OCI-M1 (cell line): ENCODE measurements at places on chromosomes 2 and 18.
A peak's percentile ranks its signal among the peaks of the same experiment; 100 is the strongest.

- DNase-seq: no peak
Observed at GRCh38 chr2:25286025-25286400, 55.7 kb downstream of the DNMT3A start.

- DNase-seq: no peak
Observed at GRCh38 chr2:176151442-176152287, at the start of gene HOXD4. TSS of gene HOXD4 (plus strand) at chr2:176151550. CDS start at chr2:176151634, 84 bp downstream.

DNA sequence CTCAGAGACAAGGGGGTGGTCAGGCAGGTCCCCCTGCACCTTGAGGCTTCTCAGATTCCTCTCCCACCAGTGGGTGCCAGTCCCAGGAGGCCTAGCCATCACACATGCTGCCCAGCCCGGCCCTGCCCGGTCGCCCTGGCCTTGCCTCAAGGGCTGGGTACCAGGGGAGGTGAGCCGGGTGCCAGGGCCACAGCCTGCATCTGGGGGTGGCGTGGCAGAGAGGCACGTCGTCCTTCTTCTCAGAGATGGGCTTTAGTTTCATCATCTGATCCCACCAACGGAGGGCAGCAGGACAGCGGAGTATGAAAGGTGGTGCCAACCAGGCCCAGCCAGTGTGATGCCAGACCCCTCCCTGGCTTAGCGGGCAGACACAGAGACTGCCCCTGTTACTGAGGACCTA lies 161.7 kb downstream of the TFCP2L1 start:
- no peak for DNase-seq

GRCh38 chr2:85540133-85540648 lies 1.2 kb downstream of the MAT2A start:
- peak; percentile 79 for DNase-seq

- DNase-seq: peak; percentile 40
Observed at GRCh38 chr18:53153281-53153680, 813.3 kb downstream of the DCC start.

DNA sequence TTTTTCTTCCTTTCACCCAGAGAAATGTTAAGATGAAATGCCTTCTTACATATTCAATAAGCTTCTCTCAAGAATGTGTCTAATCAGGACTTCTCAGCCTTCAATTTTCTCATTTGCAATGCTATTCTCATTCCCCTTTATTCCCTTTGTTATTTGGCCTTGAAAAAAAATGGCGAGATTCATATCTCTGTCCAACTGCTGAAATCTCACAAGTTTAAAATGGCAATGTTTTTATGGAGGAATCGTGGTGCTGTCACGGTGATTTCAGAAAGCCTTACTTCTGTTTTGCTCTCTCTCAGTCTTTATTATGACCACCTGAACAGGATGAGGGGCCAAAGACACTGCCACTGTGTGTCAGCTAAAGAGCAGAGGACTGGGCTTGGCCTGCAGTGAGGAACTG lies 928.5 kb downstream of the DCC start:
- DNase-seq: peak; percentile 1

- DNase-seq: no peak
Observed at GRCh38 chr18:73535189-73535588, 612.4 kb downstream of the FBXO15 start.

- no peak for DNase-seq
Observed at GRCh38 chr2:6355886-6356761, 509.6 kb downstream of the CMPK2 start.

GRCh38 chr2:139078376-139078775 lies 298.2 kb upstream of the NXPH2 start:
- no peak for DNase-seq

- peak; percentile 53 for DNase-seq
Observed at GRCh38 chr2:55137024-55137958, 87.0 kb upstream of the RTN4 start.

DNA sequence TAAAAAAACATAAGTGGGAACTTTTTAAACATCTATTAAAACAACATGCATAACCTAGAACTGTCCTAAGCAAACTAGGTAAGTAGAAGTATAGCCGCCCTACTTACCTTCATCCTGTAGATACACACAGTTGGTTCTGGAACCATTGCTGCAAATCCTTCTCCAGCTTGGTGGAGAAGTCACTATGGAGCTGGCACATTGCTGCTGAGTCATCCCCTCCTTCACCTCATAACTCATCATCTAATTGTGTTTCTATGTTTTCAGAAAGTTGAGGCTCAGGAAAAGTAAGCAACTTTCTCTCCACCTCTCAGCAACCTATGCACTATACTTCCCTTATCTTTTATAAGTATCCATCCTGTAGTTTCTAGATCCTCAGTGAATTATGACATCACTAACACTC lies 269.8 kb upstream of the MMADHC start:
- DNase-seq: no peak

- no peak for DNase-seq
Observed at GRCh38 chr18:41569867-41570266, 385.2 kb upstream of the PIK3C3 start.

DNA sequence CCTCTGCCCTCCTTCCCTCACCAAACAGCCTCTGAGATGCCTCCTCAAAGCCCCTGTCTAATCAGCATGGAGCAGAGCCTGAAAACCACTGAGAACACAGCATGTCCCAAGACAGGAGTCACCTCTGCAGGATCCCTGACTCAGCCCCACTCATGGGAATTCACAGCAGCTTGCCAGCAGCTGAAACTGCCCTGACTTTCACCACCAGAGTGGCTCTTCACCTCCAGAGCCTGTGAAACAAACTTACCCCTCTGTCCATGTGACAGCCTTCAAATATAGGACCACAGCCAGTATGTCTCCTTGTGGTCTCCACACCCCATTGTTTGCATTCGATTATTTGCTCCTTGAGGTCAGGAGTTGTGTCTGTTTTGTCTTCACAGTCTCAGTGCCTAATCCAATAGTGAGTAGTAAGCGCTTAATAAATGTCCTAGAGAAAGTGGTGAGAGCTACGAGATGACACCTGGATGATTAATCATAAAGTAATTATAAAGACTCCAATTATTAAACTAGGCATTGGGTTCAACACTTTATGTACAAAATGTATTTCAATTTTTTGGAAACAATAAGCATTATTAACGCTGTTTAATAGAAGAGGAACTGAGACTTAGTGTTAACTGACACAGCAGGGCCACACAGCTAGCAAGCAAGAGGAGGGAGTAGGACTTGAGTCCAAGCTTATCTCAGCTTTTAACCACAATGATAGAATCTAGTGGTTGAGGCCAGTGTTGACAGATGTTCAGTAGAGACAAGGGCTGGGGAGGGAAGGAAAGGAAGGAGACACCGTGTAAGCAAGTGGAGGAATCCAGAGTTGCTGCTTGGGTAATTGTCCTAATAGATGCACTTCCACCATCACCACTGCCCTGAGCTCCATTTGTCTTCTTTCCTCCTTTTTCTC lies 358.7 kb upstream of the TNP1 start:
- DNase-seq: peak; percentile 96

- DNase-seq: peak; percentile 87
Observed at GRCh38 chr2:159139216-159139933, 147.1 kb downstream of the WDSUB1 start.

- DNase-seq: no peak
Observed at GRCh38 chr2:119473621-119474370, 42.1 kb downstream of the TMEM37 start.

GRCh38 chr2:47016172-47016913 lies 100.7 kb upstream of the MCFD2 start:
- DNase-seq: peak; percentile 69

DNA sequence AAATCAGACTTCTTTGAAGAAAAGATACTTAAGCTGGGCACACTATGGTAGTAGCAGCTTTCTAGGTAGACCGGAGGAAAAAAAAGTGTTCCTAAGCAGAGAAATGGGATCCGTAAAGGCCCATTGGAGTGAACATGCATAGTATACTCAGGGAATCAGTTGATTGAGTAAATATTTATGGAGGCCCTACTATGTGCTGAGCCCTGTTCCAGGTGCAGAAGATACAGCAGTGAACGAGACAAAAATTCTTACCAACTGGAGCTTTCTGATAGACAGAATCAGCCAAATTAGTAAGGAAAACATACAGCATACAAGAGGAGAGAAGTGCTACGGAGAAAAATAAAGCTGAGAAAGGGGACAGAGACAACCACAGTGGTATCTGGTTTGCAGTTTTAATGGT lies 28.1 kb downstream of the CRIM1 start:
- DNase-seq: no peak

GRCh38 chr2:218986148-218986761 lies 1.3 kb upstream of the FEV start:
- DNase-seq: no peak

DNA sequence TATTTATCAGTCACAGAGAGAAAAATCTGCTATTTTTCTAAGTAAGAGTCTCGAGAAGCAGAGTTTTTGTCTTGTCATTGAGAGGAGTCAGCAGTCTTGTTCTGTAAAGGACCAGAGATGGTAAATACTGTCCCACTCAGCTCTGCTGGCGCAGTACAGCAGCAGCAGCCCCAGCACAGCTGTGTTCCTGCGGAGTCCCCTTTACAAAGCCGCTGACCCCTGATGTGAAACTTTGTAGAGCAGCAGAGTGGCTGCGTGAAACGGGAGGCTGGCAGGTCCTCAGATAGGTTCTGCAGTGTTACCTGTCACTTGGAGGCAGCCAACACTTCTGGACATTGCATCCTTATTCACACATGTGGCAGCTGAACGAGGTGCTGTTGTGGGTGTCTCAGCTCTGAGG lies 45.2 kb downstream of the TMEM185B start:
- DNase-seq: no peak

GRCh38 chr2:66926594-66927112 lies 470.5 kb upstream of the ETAA1 start:
- no peak for DNase-seq

- DNase-seq: peak; percentile 68
Observed at GRCh38 chr2:38602136-38602731, 494 bp downstream of the HNRNPLL start.

DNA sequence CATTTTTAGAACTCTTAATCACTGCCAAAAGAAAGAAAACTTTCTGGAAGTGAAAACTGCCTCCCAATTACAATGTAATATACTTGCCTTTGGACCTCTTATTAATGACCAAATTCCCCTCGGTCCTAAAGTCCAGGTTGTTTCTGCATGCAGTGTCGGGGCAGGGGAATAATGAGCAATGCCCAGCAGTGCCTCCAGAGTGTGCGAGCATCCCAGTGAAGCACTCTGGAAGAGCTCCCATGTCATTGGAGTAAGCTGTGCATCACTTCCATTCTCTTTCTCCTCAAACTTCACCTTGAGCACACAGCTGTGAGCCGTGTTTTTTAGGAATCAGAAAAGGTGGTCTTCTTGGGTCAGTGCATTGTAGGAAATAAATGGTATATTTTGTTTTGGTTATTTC lies 107.1 kb downstream of the SH3RF3 start:
- no peak for DNase-seq

GRCh38 chr18:10320791-10321190 lies 133.6 kb upstream of the APCDD1 start:
- DNase-seq: no peak
